Large intestine (tissue), 12 donors: ENCODE measurements at places on chromosomes 4 and X. TPM values are rescaled to one million over a fixed set of nuclear protein-coding genes. Genes with fewer than 3 reads are reported as not detected.

DNA sequence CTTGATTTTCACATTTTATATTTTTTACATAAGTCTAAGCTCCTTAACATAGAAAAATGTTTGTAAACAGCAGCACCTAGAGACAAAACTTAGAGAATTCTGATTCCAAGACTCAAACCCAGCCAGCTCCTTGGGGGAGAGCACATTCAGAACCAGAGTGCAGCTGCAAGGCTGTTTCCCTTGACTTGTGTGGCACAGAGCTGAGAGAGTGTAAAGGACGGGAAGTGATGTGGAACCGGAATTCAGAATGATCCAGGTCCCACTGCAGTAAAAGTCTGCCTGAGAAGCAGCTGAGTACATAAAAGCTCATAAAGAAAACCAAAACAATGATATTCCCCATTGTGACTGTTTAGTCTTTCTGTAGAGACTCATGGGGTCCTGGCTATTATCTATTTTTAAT, 713.8 kb downstream of the RAB28 start:
- no peak for DNase-seq
- H3K27ac ChIP-seq = no peak overlapping the region
- no peaks in the 10 kb centered on the region for H3K36me3 ChIP-seq
- H3K4me1 ChIP-seq = no peaks in the 10 kb centered on the region
- H3K27me3 ChIP-seq = no peaks in the 10 kb centered on the region

The FGD1 gene
- 8.0 TPM for polyA plus RNA-seq

The CXorf49 gene
- not detected for polyA plus RNA-seq

GRCh38 chr4:46329118-46329976, 60.6 kb downstream of the GABRA2 start:
- H3K36me3 ChIP-seq = no peaks in the 10 kb centered on the region
- no peaks in the 10 kb centered on the region for H3K27me3 ChIP-seq
- H3K4me1 ChIP-seq = no peaks in the 10 kb centered on the region
- H3K27ac ChIP-seq = no peak overlapping the region
